ENCODE measurements at places on chromosomes 2 and 18.

DNA sequence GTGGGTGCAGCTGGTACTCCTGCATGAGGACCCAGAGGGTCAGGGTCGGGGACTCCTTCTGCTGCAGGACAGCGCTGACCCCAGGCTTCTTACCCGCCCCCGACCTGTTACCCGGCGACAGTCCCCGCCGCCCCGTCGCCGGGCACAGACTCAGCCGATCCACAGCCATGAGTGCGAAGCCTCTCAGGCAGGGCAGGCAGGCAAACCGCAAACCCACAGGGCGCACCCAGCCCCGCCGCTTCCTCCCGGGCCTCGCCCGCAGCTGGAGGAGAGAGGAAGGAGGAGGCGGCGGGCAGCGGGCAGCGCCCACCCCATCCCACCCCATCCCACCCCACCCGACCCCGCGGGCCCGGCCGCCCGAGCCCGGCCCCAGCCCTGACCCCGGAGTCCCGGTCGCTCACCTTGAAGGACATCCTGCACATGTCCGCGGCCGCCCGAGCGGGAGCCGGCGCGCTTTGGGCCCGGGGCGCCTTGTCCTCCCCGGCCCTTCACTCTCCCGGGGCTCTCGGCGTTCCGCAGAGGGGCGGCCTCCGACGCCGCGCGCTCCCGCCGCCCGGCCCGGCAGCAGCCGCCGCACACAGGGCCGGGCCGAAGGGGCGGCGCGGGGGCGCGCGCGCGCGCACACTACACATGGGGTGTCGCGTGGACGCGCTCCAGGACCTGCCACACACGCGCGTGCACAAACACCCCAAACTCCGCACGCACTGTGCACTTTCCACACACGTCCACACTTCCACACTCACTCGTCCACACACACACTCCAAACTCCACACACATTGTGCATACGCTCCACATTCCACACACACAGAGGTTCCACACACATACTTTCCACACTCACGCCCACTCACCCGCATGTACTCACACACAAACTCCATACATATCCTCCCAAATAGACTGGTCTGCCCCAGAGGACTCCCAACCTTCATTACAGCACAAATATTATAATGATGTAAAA lies at the start of gene ANKRD29:
TSS of gene ANKRD29 (minus strand) at position 603 of the 955 bp plus-strand sequence. CDS start at position 422, 181 bp downstream.
- peak; percentile 44 for DNase-seq

DNA sequence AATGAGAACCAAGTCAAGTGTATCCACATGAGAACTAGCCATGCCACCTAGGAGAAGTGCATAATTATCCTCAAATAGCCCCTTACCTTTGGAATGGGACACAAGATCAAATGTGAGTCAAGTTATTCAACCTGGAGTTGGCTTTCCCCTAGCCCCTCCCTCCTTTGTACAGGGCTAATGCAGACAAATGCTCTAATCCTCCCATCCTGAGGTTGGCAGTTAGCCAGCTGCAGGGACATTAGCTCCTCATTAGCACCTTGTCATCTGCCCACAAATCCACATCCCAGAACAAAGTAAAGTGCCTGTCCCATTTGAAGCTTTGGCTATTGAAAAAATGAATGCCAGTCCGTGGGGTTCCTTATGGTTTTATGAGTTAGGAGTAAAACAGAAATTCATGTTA lies 294.1 kb upstream of the FANCL start:
- no peak for DNase-seq

- DNase-seq: no peak
Observed at GRCh38 chr18:12531749-12532148, 124.0 kb downstream of the PRELID3A start.

- no peak for DNase-seq
Observed at GRCh38 chr18:54532222-54532621, 58.8 kb upstream of the DYNAP start.

DNA sequence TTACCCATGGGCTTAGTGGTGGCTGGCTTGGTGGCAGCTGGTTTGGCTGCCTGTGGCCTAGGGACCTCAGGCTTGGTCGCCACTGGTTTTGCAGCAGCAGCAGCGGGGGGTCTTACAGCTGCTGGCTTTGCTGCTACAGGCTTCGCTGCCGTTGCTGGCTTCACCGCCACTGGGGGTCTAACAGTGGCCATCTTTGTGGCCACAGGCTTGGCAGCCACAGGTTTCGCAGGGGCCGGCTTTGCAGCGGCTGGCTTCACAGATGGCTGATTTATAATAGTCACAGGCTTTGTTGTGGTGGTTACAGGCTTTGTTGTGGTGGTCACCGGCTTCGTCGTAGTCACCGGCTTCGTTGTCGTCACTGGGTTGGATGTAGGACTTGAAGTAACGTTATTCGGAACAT lies 77.8 kb downstream of the COL6A3 start:
- no peak for DNase-seq

DNA sequence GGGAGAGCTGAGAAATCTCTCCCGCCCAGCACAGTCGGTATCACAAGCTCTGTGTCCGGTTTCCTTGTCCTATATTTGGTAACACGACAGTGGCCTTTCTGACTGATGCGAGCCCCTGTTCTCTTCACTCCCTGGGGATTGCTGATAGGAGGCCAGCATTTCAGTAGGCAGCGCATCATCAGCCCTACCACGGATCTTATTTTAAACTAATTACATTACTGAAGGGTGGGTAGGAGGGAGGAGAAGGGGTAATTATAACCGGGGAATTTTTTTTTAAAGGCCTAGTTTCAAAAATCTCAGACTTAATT lies 125.6 kb upstream of the LGALSL start:
- DNase-seq: no peak

DNA sequence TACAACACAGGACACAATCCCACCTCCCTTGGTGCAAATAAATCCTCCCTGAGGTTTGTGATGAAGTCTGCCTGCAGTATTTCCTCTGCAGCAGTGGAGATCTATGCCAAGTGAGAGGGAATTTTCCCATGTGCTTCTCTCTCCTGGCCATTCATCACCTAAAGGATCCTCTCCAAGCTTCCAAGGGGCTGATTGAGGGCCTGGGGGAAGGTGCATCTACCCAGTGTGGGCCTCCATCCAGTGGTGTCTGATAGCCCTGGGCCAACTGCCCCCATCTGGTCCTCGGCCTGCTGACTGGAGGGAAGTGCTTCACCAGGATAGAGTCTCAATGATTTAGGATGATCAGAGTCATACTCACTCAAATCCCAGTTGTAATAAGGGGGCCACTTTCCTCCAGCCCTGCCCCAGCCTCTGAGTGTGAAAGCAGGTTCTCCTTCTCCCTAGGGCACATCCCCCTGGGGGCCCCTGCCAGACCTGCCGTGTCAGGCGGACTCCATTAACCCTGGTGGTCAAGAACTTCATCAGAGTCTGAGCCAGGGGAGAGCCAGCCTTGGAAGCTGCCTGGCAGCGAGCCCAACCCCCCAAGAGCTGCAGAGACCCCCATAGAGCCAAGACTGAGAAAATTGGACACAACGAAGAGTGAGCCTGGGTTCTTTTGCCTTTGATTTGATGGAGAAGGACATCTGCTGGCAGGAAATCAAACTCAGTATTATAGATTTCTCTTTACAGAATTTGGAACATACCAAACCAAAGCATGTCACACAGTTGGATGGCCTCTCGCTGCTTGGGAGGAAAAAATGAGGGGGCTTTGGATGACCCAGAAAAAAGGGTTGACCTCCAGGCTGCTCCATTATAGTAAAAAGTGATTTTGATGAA lies 509.6 kb downstream of the CMPK2 start:
- DNase-seq: no peak

DNA sequence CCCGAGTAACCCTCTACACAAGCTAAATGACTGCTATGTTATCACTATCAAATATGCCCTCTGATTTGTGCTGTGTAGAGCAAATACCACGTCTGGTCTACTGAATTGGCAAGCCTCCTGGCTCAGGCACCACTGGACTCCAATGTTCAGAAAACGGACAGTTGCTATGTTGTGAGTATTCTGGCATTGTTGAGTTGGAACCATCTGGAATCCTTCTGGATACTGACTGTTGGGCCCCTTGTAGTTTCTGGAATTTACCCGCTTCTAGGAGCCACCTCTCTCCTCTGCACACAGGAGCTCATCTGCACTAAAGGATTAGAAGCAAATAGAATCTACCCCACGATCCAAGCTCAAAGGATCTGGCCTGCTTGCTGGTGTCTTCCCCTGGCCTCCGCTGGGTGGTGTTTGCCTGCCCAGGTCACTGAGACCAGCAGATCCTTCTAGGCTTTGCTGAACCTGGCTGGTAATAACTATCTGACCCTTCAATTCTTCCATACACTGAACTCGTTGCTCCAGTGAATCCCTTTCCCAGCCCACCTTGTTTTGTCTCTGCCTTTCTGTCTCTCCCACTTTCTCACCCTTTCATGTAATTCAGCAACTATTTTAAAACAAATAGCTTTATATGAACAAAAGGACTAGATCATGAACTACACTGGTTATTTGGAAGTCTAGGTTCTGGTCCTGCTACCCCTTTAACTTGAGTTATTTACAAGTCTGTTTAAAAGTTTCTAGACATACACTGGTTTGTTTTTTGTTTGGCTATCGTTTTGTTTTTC lies 2.1 kb upstream of the HAAO start:
- DNase-seq: peak; percentile 17

- DNase-seq: peak; percentile 26
Observed at GRCh38 chr2:219010162-219010756, 17.0 kb upstream of the CRYBA2 start.

DNA sequence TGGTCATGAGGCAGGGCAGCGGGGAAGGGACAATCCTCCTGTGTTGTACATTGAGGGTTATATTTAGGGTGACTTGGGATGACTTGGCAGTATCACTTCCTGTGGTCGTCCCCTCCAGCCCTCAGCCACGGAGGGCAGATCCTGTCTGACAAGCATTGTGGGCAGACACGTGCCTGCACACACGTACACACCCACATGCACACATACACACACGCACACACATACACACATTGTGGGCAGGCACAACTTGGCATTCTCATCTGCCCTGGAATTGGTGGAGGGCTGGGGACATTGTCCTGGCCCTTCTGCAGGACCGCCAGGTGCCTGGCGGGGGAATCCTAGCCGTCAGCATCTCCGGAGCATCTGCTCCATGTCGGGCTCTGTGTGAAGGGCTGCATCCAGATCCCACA lies 47.6 kb downstream of the ODC1 start:
- no peak for DNase-seq

DNA sequence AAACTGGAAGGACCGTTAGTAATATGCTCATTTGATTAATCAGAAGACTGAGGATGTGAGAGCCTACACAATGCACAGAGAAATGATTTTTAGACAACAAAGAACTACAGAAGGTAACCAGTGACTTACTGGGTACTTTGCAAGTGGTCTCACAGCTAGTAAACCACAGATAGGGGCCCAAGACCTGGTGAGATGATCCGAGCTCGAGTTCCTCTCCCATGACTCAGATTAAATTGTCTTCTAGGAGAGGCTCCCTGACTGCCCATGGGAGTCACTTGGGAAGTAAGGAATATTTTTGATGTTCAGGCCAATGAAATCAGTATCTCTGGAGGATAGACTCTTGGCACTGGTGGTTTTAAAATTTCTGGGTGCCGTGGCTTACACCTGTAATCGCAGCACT lies 220.2 kb downstream of the CLIP4 start:
- DNase-seq: no peak

- no peak for DNase-seq
Observed at GRCh38 chr2:149617476-149617875, 29.9 kb upstream of the MMADHC start.

DNA sequence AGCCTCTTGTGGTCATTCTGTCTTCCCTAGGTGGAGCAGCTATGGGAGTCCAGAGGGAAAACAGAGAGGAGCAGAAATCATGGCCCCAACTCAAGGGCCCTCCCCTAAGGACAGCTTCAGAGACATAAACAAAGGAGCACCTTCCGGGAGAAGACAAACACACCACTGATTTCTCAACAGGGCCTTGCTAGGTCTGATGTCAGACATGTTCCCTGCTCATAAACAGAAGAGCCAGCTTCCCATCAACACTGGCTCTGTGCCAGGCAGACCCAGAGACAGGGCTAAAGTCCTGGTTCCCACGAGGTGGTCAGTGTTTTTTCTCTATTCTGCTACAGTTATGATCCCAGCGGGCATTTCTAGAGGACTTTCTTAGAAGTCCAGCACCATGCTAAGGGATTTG lies 19.3 kb downstream of the CXCR2 start:
- DNase-seq: no peak

- peak; percentile 79 for DNase-seq
Observed at GRCh38 chr2:47631792-47632398, 151.1 kb upstream of the MSH6 start.

GRCh38 chr2:198591586-198591985 lies 787.2 kb downstream of the PLCL1 start:
- no peak for DNase-seq

- peak; percentile 98 for DNase-seq
Observed at GRCh38 chr2:169073963-169074751, 4.8 kb downstream of the DHRS9 start.

DNA sequence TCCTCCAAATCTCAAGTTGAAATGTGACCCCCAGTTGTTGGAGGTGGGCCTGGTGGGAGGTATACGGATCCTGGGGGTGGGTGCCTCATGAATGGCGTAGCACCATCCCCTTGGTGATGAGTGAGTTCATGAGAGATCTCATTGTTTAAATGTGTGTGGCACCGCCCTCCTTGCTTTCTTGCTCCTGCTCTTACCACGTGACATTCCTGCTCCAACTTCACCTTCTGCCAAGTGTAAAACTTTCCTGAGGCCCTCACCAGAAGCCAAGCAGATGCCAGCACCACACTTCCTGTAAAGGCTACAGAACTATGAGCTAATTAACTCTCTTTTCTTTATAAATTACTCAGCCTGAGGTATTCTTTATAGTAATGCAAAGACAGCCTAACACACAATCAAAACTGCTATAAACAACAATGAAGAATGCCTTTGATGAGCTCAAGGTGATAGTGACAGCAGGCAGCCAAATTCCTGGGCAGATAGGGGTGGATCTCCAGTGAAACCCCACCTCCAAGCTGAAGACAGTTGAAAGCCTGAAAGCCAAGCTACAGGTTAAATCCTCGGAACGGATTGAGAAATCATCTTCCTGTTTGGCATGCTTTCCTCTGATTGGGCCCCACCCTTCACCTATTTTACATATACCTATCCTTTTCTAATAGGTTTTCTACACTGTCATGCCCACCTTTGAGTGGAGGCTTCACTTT lies 26.9 kb downstream of the MCEE start:
- no peak for DNase-seq

DNA sequence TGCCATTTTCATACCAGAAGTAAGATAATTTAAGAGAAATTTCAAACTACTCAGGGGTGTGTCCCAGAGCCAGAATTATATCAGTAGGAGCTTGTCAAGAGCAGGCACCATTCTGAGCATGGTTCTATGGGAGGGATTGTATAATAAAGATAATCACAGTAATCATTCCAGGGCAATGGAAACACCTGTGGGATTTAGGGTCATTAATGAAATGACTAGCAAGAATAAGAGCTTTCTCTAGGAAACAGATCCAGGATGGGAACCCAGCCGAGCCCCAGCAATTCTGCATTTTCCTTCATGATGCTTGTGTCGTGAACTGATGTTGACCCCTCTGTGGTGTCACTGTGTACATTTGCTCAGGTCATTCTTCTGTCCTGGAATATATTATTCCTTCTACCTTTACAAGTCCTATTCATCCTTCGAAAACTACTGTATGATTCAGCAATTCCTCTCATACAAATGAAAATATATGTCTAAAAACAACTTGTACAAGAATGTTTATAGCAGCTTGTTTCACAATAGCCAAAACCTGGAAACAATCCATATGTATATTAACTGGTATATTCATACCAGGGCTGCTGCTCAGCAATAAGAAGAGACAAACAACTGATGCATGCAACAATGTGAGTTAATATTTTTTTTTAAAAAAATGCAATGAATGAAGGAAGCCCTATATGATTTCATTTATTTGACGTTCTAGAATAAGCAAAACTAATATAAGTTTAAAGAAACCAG lies 687.8 kb upstream of the KLHL29 start:
- no peak for DNase-seq

GRCh38 chr2:204638471-204639194 lies 93.4 kb downstream of the PARD3B start:
- no peak for DNase-seq

- no peak for DNase-seq
Observed at GRCh38 chr18:70074116-70074515, 126.4 kb upstream of the CD226 start.

Data from ACHN (cell line).